Esophagus squamous epithelium (tissue), 5 donors: ENCODE measurements at places on chromosomes 7 and 10.

- peak; percentile 63 for DNase-seq
Observed at GRCh38 chr7:156640257-156640948, at the start of gene RNF32. RNF32 (plus strand) TSS chr7:156640774; CDS start chr7:156643878, 3,104 bp downstream.

DNA sequence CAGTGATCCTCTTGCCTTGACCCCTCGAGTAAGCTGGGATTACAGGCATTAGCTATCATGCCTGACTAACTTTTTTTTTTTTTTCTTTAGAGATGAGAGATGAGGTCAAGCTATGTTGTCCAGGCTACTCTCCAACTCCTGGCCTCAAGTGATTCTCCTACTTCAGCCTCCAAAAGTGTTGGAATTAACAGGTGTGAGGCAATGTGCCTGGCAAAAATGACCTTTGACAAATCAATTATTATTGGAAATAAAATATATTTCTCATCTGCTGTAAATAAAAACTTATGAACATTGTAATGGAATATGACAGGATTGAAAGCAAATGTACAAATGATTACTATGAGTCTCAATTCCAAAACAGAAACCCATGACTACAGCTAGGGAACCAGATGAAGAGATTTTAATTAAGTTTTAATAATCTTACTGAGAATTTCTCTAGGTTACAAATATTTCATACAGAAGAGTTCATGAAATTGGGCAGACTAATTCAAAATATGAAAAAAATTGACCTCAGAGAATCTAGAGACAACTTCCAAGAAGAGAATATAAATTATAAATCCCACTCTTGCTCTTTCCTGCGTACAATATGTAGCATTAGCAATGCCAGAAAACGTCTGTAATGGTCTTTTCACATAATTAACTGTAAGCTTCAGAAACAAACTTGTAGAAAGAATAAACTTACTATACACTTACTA lies 414.7 kb downstream of the DGKB start:
- DNase-seq = no peak

- DNase-seq = no peak
Observed at GRCh38 chr10:26441491-26442214, 3.5 kb downstream of the APBB1IP start.

- no peak for DNase-seq
Observed at GRCh38 chr10:121860810-121861209, 67.0 kb downstream of the ATE1 start.

GRCh38 chr7:123655614-123656013 lies at the start of gene LMOD2:
LMOD2 (plus strand) TSS chr7:123655866; CDS start chr7:123655964, 98 bp downstream.
- no peak for DNase-seq

GRCh38 chr7:110669410-110669809 lies 421.5 kb upstream of the LRRN3 start:
- DNase-seq = no peak

DNA sequence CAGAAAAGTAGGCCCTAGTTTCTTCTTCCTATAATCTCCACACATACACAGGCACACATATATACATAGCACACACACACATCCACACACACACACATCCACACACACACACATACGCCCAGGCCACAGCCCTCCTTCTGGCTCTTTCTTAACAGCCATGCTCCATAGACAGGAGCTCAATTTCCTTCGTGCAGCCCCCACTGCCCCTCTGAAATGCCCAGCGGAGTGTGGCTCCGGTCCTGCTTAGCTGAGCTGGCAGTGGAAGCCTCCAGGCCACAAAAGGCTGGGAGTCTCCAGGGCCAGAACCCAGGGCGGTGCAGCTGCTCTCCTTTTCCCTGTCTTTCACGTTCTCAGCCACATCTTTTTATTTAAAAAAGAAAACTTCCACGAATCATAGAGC lies 282.9 kb upstream of the IGFBP3 start:
- DNase-seq = no peak
